Ureter (tissue), 1 donor: ENCODE measurements at places on chromosomes 5 and 9. TPM values are rescaled to one million over a fixed set of nuclear protein-coding genes. Genes with fewer than 3 reads are reported as not detected.

DNA sequence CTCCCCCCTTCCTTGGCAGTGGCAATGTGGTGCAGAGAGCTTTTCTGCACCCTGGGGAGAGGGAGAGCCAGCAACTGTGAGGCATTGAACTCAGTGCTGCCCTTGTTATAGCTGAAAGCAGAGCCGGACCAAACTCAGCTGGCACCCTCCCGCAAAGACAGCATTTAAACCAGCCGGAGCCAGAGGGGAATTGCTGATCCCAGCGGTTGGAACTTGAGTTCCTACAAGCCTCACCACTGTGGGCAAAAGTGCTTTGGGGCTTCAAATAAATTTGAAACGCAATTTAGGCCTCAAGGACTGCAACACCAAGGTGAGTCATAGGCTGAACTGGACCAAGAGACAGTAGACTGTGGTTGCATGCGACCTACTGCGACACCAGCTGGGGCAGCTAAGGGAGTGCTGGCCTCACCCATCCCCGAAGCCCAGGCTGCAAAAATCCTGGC lies 207.6 kb upstream of the CDKN2B start:
- no peak for DNase-seq

Gene IRX2
- total RNA-seq, result 3.3 TPM

- DNase-seq, result no peak
Measured at GRCh38 chr5:136048966-136049365, 20.2 kb downstream of the TGFBI start.

GRCh38 chr5:85462957-85463356 lies 1078.3 kb upstream of the EDIL3 start:
- DNase-seq, result no peak

DNA sequence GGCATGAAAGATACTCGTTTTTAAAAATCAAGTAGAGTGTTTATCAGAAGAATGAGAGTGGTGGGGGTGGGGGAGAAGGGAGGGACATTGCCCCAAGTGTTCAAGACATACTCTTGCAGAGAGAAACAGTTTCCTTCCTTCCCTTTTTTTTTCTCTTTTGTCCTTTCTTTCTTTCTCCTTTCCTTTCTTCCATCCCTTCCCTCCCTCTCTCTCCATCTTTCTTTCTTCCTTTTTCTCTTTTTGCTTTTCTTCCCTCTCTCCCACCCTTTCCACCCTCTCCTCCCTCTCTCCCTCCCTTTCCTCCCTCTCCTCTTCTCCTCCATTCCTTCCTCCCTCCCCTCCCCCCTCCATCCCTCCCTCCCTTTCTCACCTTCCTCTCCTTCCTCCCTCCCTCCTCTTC lies 478.3 kb upstream of the EDIL3 start:
- DNase-seq, result no peak

GRCh38 chr9:24881361-24881760 lies 335.7 kb upstream of the IZUMO3 start:
- no peak for DNase-seq

DNA sequence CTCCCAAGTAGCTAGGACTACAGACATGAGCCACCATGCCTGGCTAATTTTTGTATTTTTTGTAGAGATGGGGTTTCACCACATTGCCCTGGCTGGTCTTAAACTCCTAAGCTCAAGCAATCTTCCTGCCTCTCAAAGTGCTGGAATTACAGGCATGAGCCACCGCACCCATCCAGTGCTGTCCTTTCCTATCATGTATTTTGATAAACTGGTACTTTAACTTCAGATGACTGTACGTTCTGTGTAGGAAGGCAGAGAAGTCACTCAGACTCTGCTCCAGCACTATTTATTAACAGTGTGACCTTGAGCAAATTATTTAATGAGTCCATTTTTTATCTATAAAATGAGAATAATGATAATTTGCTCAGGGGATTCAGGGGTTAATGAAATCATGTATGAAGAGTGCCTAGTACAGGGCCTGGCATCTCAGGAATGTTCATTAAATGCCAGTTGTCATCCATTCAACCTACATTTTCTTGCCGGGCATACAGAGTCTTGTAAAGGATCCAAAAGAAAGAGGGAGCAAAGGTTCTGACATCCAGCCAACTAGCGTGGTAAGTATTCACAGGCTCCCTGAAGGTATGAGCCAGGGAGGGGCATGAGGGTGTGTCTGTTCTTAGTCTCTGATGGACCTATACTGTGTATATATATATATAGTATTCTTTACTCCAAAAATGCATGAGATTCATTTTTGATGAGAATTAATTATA lies 201.9 kb downstream of the PBX3 start:
- no peak for DNase-seq

DNA sequence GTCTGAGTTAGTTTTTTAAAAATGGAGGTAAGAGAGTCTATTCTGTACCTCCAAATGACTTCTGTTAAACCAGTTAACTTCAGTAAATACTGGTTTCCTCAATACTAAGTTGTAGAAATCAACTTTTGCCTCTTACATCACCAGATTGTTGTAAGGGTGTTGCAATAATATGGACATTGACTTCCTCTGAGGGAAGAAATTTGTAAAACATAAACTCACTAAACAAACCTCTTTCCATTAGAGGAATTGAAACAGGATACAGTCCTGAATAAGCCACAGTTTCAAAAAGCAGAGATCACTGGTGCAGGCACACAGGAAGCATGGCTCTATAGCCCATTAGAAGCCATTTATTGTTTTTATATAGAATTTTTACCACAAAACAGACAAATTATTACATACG lies 32.7 kb upstream of the SLCO6A1 start:
- DNase-seq, result no peak

DNA sequence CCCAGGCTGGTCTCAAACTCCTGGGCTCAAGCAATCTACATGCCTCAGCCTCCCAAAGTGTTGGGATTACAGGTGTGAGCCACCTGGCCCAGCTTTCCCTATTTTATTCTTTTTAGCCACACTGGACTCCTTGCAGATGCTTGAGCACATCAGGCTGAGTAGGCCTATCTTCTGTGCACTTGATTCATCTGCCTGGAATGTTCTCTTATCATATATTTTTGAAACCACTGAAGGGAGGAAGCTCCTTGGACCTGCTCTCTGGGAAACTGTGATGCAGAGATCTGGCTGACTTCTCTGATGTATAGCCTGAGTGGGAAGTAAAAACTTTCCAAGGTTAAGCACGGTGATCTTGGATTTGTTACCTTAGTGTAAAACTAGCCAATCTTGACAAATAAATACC lies 6.5 kb upstream of the MAT2B start:
- DNase-seq, result no peak

Gene LAMC3
- 50.6 TPM for total RNA-seq
